ENCODE measurements at places on chromosomes 2 and 18. TPM values are rescaled to one million over a fixed set of nuclear protein-coding genes. Genes with fewer than 3 reads are reported as not detected.

Gene DIS3L2
- total RNA-seq, result 34.6 TPM

Gene NCK2
- 59.2 TPM for total RNA-seq

Gene ITGAV
- total RNA-seq, result 9.6 TPM

Gene ACVR2A
- total RNA-seq, result 3.8 TPM

Gene GALNT3
- total RNA-seq, result 23.7 TPM

Gene STPG4
- 0.50 TPM for total RNA-seq

Gene EPHA4
- 7.0 TPM for total RNA-seq

Gene DNAJC5G
- not detected for total RNA-seq

Gene SATB2
- total RNA-seq, result 0.07 TPM

Gene TGFA
- 0.07 TPM for total RNA-seq

Gene PCBP1
- 468 TPM for total RNA-seq

Gene ANKRD62
- not detected for total RNA-seq

Gene PARD6G
- 0.05 TPM for total RNA-seq

Gene CRYGA
- not detected for total RNA-seq

Gene BMP10
- 0.09 TPM for total RNA-seq

Gene INPP1
- 10.7 TPM for total RNA-seq

Gene EFR3B
- 0.09 TPM for total RNA-seq

All from T-helper 2 cell treated with Interferon-gamma antibody and Interleukin-4, amounts not matched to agents 100 ng/mL and 5 ng/mL, for 36 hours (primary cell).